Right cardiac atrium (tissue), 5 donors: ENCODE measurements at places on chromosomes 4 and X.

GRCh38 chr4:179486570-179487335 lies 2044.5 kb upstream of the AGA start:
- DNase-seq: no peak

DNA sequence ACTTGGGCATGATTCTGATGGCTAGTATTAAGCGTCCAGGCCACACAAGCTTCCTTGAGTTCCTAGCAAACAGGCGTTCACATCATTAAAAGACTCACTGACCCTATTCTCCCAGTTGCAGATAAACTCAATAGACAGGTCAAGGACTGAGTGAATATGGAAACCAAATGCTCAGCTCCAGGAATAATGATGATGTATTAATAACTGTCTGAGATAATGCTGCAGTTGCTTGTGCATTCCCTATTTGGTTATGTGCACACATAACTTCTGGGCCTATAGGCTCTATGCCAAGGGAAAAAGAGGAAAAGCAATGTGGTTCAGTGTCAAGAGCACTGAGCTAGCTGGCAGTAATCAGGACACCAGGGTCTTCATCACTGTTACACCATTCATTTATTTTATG lies 3.5 kb downstream of the RAB9B start:
- no peak for DNase-seq

GRCh38 chr4:127240764-127241105 lies 392.0 kb upstream of the INTU start:
- DNase-seq: no peak

DNA sequence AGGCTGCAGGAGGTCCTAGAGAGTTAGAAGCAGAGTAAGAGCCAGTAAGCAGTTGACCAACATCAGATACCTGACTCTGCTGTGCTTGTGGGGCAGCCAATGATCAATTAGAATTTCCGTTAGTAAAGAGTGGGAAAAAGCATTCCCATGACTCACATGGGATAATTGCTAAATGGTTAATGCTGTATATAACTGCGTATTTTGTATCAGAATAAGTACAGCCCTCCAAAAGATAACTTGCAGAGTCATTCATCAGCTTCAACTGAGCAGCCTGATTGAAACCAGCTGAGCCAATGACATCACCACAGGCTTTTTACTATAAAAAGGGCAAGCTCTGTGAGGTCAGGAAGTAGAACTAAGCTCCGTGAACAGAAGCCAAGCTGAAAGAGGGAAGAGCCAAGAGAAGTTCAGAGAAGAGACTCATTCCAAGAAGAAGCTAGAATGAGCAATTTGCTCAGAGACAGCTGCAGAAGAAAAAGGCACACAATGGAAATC lies 67.9 kb downstream of the PPP3CA start:
- peak; percentile 41 for DNase-seq

- DNase-seq: no peak
Measured at GRCh38 chr4:76703123-76703490, 194.8 kb downstream of the SOWAHB start.

DNA sequence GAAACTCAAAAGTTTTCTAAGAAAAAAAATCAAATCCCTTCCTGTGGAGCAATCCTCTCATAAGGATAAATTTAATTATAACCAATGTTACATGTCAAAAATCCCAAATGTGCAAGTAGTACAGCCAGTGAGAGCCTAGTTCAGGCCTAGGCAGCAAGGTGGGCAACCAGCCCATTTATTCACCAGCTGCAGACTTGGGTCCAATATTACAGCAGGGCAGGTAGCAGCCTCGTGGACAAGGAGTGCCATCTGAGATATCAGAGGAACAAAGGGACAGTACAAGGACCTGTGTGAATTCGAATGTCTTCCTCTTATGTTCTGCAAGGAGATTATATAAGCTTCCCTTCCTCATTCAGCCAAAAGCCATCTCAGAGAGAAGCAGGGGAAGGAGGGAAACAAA lies 6.6 kb downstream of the HELQ start:
- DNase-seq: no peak
